ENCODE measurements at places on chromosomes 16 and 17.

- DNase-seq, result no peak
These were observed 13.3 kb upstream of the MYH8 start for GRCh38 chr17:10435096-10435495.

GRCh38 chr16:15491411-15491810, 57.0 kb downstream of the BMERB1 start:
- DNase-seq, result no peak

DNA sequence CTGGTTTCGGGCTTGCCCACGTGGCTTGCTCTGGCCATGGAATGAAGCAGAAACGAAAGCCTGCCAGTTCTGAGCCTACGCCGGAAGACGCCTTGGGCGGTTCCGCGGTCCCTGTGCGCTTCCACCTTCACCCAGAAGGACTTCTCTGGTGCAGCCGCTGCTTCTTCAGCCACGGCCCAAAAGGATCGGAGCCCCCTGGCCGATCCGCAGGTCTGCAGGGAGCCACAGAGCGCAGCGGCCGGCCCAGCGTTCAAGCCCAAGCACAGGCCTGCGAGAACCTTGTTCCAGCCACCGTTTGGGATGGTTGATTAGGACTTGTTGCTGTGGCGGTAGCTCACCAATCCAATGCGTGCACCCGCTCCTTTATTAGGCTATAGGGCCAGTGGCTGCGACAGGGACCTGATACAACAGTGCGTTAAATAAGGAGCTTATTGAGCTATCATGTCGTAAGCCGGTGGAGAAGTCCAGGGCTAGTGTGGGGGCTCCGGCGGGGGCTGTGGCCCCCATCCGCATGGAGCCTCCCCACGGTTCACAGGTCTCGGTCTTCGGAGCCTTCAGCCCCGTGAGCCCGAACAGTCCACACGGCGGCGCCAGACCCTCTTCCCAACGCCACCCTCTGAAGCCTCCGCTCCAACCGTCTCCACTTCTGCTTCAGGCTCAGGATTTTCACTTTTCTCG, 10.2 kb upstream of the MPP2 start:
- DNase-seq, result peak; percentile 72

GRCh38 chr17:38809828-38810227, 10.5 kb upstream of the PIP4K2B start:
- DNase-seq, result no peak

DNA sequence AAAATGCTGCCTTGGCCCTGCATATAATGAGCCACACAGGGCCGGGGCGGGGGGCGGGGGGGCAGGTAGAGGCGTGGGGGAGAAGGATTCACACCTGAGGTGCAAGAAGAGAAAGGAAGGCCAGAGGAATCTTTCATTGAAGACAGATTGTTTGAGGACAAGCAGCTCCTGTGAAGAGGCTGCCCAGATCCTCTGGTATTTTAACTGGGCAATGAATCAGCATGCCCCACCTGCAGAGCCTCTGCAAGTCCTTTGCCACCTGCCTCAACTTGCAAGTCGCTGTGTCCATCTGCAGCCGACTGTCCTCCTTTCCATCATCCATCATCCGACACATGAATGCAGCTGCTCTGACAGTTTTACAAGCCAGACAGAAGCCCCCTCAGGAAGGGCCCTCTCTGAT, 1.2 kb upstream of the SOST start:
- DNase-seq, result no peak

GRCh38 chr16:12629271-12629670, 174.4 kb downstream of the CPPED1 start:
- DNase-seq, result no peak

- DNase-seq, result peak; percentile 38
These were observed 69.6 kb downstream of the RAI1 start for GRCh38 chr17:17750881-17751280.
